ENCODE measurements at places on chromosomes 1 and 21.
A peak's percentile ranks its signal among the peaks of the same experiment; 100 is the strongest.

GRCh38 chr1:52191395-52191965, 49.6 kb downstream of the ZFYVE9 start:
- no peak for DNase-seq

DNA sequence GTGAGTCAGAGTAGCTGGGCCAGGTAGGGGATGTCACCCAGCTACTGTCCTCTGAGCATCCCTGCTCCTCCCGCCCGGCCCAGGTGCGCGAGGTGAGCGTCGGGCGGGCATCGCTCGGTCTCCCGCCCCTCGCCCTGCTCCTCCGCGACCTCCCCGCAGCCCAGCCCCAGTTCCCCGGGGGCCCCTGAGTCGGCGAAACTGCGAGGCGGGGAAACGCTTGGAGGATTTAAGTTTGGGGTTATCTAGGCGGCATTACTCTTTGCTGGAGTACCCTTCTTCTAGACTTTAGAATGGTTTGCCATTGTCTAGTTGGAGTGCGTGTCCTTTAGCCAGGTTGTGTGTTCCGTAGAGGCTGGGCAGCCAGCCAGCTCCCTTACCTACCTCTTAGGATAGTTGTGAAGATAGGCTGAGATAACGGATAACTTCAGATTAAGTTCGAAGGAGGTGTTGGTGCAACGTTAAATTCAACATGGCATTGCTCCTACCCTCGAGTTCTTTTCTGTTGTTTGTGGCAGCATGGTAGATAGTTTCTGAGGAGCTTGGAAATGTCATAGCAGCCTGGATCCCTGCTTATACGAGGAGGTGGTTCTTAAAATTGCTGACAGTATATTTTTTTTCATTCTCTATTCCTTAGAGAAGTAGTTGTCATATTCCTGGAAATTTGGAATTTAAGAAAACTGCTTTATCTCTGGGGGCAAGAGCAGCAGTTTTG, 697 bp downstream of the AGO3 start:
- DNase-seq = no peak

- DNase-seq = no peak
Measured at GRCh38 chr1:115196296-115196695, 107.0 kb upstream of the TSPAN2 start.

GRCh38 chr1:163863731-163864130, 542.0 kb downstream of the NUF2 start:
- no peak for DNase-seq

DNA sequence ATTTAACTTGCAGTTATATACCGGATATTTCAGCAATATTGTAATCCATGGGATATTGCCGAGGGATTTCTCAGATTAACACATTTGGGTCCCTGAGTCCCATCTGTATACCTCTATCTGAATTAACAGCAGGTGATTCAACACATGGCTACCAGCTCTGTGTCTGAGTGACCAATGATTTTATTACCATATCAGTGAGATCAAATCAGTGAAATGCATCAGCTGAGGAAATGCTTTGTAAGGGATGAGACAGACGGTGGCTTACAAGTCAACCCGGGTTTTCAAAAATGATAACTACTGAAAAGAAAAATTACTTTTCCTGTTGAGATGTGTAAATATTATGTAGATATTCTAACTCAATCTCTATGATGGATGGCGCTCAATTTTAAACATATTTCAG, 504.1 kb upstream of the PKN2 start:
- DNase-seq = no peak

- DNase-seq = no peak
Measured at GRCh38 chr1:217876896-217877295, 245.8 kb downstream of the SPATA17 start.

- no peak for DNase-seq
Measured at GRCh38 chr1:167837326-167837725, 76.6 kb downstream of the ADCY10 start.

DNA sequence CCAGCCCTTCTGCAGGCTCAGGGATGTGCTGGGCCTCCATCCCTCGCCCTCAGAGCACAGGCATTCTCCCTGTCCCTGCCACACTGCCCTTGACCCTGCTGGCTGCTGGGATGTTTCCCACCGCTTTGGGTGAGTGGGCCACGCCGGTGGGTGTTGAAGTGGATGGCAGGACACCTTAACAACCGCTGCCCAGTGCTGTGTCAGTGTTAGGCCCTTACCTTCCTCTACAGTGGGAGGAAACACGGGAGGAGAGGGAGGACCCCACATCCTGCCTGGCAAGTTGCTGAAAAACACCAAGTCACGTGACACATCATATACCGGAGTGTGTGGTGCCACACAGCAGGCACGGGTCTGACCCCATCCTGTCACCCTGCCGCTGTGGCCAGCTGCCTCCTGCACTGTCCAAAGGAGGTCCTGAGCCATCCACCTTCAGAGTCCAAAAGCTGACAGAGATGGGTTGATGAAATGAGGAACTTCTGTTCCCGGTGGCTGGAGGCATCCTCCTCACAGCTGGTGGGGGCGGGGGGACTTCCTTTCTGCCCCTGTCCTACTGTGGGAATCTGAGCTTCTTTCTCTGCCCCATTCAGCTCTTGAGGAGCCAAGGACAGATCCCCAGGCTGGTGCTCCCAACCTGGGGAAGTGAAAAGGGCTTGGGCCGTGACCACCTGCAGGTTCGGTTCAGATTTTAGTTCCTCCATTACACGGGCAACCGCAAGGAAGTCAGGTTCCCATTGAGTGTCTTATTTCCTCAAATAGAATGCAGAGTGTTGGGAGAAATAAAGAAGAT, 3.2 kb upstream of the THEMIS2 start:
- DNase-seq = no peak

DNA sequence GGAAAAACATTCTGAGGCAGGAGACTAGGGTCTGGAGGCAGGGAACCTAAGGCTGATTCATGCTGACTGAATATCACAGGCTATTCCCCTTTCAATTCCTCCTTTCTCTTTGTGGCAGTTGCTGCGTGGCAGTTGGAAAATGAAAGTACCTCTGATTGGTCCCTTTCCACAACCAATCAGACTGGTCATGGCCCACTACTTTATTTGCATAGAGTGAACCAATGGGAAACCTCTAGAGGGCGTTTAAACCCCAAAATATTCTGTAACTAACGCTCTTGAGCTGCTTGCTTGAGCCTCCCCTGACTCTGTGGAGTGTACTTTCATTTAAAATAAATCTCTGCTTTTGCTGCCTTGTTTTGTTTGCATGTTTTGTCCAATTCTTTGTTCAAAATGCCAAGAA, 27.7 kb upstream of the VN1R5 start:
- no peak for DNase-seq

DNA sequence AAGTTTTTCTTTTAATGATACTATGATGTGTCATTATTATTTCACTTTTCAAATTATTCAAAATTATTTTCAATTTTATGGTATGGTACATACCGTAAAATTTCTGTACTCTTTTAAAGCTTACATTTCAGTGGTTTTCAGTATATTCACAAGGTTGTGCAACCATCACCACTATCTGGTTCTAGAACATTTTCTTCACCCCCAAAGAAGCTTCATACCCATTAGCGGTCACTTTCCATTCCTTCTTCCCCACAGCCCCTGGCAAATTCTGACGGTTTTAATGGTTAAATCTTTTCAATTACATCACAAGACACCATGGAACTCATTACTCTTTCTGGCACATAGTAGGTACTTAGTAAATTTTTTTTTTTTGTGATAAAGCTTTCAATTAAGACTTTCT, 22.8 kb upstream of the ATP5PO start:
- DNase-seq = no peak

DNA sequence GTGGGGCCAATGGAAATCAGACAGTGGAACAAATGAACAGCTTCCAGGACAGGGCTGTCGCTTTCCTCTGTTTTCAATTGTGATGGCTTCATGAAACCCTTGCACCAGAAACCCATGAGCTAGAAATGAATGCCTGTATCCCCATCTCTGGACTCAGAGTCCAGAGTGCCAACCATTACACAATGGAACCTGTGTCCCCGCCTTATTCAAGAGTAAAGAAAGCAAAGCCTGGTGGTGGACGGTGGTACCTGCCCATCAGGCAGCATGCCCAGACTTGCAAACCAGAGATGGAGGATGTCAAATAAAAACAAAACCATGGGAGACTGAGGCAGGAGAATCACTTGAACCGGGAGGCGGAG, 4.4 kb upstream of the CAPN2 start:
- DNase-seq = no peak

DNA sequence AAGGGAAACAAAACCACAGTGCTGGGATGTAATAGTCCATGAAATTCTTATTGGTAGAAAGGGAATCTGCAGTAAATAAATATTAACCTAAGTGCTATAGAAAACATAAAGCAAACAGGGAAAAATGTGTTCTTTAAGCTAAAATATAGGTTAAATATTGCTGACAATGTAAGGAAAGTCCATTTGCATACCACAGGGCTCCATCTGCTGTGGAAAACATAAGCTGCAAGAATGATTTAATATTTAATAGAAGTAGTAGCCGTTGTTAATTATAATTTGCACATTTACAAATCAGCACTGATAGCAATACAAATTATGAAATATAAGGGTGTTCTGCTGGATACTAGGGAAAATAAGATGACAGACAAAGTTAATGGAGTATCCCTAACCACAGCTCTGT, 444.9 kb upstream of the PKN2 start:
- no peak for DNase-seq

GRCh38 chr1:205678286-205679111, 1.8 kb downstream of the SLC45A3 start:
- no peak for DNase-seq

DNA sequence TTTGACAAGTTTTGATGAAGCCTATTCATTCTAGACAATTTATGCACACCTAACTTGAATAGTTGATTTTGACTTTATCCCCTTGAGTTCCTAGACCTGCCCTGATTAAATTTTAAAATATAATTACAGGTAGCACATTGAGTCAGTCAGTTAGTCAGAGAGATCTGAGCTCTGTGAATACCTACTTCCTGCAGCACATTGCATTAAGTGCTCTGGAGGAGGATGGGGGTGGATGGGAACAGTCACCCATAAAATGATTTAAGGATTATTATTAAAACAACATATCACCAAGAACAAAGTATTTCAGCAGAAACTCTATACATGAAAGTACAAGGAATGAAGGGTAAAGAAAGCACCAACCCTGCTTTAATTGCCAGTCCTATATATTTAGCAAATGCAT, 11.8 kb upstream of the RPF1 start:
- no peak for DNase-seq

DNA sequence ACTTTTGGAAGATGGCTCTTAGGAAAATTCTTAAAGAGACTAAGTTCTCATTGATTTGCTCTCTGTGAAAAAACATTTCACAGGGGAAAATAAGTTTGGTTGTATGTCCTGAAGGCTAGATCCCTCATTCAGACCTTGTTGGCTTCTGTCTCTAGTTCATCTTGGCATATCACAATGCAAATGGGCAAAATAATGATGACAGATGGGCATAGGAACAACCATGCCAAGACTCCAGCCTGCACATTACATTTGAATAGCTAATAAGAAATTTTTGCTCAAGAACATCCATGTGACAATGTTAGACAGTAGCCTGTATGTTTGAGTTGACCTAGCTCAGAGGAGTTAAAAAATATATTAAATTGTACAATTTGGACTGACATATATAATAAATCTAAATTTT, 292.9 kb downstream of the PLA2G4A start:
- DNase-seq = no peak

DNA sequence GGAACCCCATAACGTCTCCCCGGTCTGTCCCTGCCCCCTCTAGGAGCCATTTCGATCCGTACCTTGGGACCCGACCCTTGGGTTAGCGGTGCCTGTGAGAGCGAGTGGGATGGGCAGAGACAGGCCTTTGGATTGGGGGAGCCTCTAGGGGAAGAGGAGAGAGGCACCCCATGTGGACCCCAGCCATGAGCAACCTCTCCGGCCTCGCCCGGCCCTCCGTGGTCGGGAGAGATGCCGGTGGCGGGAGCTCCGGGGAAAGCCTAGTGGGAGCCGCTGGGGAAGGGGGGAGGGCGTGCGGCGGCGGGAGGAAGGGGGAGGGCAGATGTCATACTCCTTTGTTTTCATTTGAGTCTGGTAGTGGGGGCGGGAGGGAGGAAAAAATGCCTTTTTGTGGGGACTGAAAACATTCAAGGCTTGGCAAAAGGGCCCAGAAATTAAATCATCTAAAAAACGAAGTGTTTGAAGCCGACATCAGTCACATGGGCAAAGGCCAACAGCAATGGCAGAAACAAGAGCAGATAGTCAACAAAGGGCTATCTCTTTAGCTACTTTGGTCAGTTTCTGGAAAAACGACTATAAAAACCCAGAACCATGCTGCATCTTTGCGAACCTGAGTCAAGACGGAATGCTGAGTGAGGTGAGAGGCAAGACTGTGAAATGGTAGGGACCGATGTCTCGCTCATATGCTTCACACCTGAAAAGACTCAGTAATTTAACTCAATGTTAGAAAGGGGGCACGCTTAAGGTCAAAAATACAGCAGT, 758 bp downstream of the PTBP2 start:
- peak; percentile 83 for DNase-seq

- DNase-seq = no peak
Measured at GRCh38 chr1:51139474-51139873, 37.4 kb downstream of the C1orf185 start.

DNA sequence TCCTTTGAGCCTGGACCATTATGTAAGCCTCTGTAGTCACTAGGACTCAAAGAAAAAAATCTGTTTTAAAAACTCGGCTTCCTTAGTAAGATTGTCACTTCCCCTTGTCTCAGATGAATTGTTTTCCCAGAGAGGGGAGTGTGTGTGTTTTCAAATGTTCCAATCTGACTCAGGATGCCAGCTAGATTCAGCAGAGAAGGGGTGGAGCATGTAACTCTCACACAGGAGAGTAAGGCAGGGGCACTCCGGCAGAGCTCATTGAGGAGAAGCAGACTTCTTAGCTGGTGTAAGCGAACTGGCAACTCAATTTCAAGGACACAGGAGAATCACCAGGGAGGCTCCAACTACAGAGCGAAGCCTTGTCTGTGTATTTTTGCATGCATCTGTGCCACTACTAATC, 623.2 kb downstream of the LMO4 start:
- DNase-seq = no peak

DNA sequence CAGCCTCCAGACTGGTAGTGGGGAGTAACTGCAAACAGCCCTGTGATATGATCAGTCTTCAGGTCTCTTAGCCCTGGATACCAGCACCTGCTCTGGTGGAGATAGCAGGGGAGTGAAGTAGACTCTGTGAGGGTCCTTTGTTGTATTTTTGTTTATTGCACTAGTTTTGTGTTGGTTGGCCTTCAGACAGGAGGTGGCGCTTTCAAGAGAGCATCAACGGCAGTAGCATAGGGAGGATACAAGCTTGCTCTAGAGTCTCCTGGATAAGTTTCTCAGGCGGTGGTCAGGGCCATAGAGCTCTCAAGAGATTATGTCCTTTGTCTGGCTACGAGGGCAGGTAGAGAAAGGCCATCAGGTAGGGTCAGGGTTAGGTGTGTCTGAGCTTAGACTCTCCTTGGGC, 116.4 kb downstream of the USH2A start:
- DNase-seq = no peak

GRCh38 chr1:96533820-96534219, 187.8 kb upstream of the PTBP2 start:
- no peak for DNase-seq

DNA sequence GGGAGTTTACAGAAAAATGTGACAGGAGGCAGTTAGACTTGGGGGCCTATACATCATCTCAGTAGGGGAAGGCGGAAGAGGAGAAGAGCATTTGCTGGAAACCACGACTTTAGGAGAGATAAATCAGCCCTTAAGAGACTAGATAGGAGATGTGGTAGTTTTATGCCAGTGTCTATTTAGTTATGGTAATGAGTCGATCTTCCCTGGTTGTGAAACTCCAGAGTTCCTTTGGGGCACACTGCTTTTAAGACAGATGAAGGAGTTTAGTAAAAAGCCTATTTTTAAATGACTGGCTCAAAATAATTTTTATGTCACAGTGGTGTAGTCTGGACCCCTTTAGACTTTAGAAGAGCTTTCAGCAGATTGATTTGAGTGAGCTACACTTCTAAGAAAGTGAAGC, 7.8 kb downstream of the PGM1 start:
- no peak for DNase-seq
